ENCODE measurements at places on chromosomes 5 and 9.

GRCh38 chr5:139340051-139340450 is 1.6 kb upstream of the PAIP2 start:
- DNase-seq = no peak

- DNase-seq = no peak
These were observed 133.8 kb downstream of the PDE4D start for GRCh38 chr5:59759600-59760351.

DNA sequence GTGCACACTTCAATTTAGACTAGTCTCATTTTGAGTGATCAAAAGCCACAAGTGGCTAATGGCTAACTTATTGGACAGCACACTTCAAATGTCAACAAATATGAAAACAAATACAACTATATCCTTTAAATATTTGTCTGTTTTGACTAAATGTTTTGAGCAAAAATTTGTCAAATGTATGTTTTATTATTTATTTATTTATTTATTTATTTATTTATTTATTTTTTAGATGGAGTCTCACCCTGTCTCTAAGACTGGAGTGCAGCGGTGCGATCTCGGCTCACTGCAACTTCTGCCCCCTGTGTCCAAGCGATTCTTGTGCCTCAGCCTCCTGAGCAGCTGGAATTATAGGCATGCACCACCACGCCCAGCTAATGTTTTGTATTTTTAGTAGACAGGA is 1392.1 kb upstream of the WWC1 start:
- DNase-seq = no peak

DNA sequence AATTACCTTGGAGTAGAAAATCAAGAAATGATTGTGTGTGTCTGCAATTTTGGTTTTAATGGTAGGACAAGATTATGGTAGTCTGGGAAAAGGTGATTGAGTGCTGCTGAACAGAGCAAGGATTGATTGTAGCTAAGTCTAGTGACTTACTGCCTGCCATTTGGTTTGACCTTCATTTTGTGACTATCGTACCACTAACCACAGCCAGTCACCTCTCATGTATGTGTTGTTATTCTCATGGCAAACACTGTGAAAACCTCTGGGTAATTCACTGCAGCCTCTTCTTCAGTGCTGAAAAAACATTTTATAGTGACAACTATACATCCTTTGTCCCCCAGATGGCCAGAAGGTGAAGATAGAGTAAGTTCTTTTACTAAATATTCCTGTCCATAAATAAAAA is 37.5 kb downstream of the CTNNA1 start:
- no peak for DNase-seq

Data from activated CD4-positive, CD25-positive, alpha-beta regulatory T cell treated with anti-CD3 and anti-CD28 coated beads, Interleukin-2, amount 50 U/mL, for 72 hours (primary cell).